ENCODE measurements at places on chromosomes 7 and 10.
A peak's percentile ranks its signal among the peaks of the same experiment; 100 is the strongest.

GRCh38 chr10:12459340-12459739 is 110.0 kb downstream of the CAMK1D start:
- H3K4me1 ChIP-seq: no peaks in the 10 kb centered on the region
- H3K27ac ChIP-seq: no peak overlapping the region
- H3K4me3 ChIP-seq: no peak overlapping the region
- no peak for DNase-seq
- no peaks in the 10 kb centered on the region for H3K27me3 ChIP-seq
- H3K36me3 ChIP-seq: no peaks in the 10 kb centered on the region

GRCh38 chr7:87152897-87153641 is 816 bp downstream of the DMTF1 start:
- DNase-seq: peak; percentile 38
- no peaks in the 10 kb centered on the region for H3K27me3 ChIP-seq
- no peaks in the 10 kb centered on the region for H3K36me3 ChIP-seq
- H3K27ac ChIP-seq: peak overlapping the region; percentile 99

DNA sequence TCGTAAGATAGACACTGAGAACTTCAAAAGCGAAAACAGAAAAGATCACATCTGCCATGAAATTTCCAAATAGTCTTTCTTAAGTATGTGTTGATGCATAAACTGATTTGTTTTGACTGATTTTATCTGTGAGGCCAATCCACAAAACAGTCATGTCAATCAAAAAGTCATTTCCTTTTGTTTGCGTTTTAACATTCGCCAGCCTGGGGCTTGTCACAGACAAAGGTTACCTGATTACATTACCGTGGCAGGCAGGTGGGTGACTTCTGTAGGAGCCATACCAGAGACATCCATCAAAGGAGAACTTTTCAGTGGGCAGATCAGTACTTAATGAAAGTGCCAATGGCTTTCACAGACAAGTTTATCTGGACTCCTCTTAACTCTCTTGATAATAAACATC is 45.5 kb upstream of the BET1 start:
- H3K27ac ChIP-seq: no peak overlapping the region
- no peaks in the 10 kb centered on the region for H3K4me1 ChIP-seq
- H3K27me3 ChIP-seq: no peaks in the 10 kb centered on the region
- H3K4me3 ChIP-seq: no peak overlapping the region

- DNase-seq: no peak
- no peak overlapping the region for H3K27ac ChIP-seq
- H3K4me1 ChIP-seq: no peaks in the 10 kb centered on the region
- H3K4me3 ChIP-seq: no peak overlapping the region
- no peaks in the 10 kb centered on the region for H3K27me3 ChIP-seq
- no peaks in the 10 kb centered on the region for H3K36me3 ChIP-seq
Observed at GRCh38 chr10:35232527-35232926, 103.8 kb upstream of the CCNY start.

- H3K4me1 ChIP-seq: peaks cover 7% of the 10 kb centered on the region
- peaks cover 15% of the 10 kb centered on the region for H3K36me3 ChIP-seq
- no peak overlapping the region for H3K27ac ChIP-seq
Observed at GRCh38 chr7:111730476-111731300, 168.4 kb upstream of the IMMP2L start.

GRCh38 chr10:9508606-9509005 is 1454.1 kb downstream of the GATA3 start:
- no peaks in the 10 kb centered on the region for H3K4me1 ChIP-seq
- H3K27ac ChIP-seq: no peak overlapping the region
- H3K36me3 ChIP-seq: no peaks in the 10 kb centered on the region

DNA sequence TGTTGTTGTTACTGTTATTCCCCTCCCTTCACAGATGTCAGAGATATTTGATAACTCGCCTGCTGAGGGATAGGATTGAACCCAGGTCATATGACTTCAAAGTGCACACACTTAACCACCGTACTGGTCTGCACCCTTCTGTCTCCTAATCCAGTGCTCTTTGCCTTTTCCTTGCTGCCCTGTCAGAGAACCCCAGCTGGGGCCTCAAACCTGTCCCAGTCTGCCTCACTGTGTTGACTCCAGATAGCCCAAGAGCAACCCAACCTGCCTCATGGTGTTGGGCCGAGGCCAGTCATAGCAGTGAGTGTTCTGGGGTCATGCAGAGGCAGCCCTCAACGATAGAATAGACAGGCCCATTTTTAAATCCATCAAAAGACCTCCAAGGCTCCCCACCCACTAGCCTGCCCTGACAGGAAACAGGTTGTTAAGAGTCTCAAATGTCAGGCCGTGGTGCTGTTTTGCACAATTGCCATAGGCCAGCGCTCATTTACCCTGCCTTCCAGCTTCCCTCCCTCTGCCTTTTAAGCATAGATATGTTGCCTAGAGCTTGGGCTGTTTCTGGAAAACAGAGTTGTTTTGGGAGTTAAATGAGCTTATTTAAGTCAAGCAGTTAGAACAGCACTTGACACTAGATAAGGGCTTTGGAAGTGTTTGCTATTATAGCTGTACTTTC is 37.0 kb upstream of the PDCD4 start:
- H3K27ac ChIP-seq: peak overlapping the region; percentile 33
- H3K27me3 ChIP-seq: no peaks in the 10 kb centered on the region
- no peaks in the 10 kb centered on the region for H3K36me3 ChIP-seq

- no peak overlapping the region for H3K4me3 ChIP-seq
- DNase-seq: no peak
- no peak overlapping the region for H3K27ac ChIP-seq
Observed at GRCh38 chr7:112929421-112929820, 139.2 kb upstream of the TMEM168 start.

- no peak overlapping the region for H3K4me3 ChIP-seq
- no peak for DNase-seq
- H3K36me3 ChIP-seq: no peaks in the 10 kb centered on the region
- H3K27me3 ChIP-seq: no peaks in the 10 kb centered on the region
Observed at GRCh38 chr10:30607814-30608213, 21.7 kb downstream of the LYZL2 start.

GRCh38 chr7:74012842-74013249 is 15.1 kb upstream of the ELN start:
- H3K36me3 ChIP-seq: no peaks in the 10 kb centered on the region
- DNase-seq: peak; percentile 90
- H3K27me3 ChIP-seq: no peaks in the 10 kb centered on the region
- no peak overlapping the region for H3K4me3 ChIP-seq
- peak overlapping the region; percentile 83 for H3K27ac ChIP-seq
- peaks cover 55% of the 10 kb centered on the region for H3K4me1 ChIP-seq

DNA sequence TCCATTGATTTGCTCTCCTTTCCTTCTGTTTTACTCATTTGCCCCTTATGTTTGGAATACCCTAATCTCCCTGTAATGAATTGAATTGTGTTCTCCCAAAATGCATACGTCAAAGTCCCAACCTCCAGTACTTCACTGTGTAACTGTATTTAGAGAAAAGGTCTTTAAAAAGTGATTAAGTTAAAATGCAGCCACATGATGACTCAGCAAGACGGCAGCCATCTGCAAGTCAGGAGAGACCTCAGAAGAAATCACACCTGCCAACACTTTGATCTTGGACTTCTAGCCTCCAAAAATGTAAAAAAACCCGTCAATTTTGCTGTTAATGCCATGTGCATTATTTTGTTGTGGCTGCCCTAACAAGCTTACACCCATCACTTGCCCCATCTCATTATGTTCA is 85.3 kb upstream of the PCLO start:
- DNase-seq: no peak
- no peaks in the 10 kb centered on the region for H3K4me1 ChIP-seq
- H3K36me3 ChIP-seq: no peaks in the 10 kb centered on the region

- H3K36me3 ChIP-seq: no peaks in the 10 kb centered on the region
- no peak overlapping the region for H3K4me3 ChIP-seq
- H3K4me1 ChIP-seq: no peaks in the 10 kb centered on the region
- peaks cover 3% of the 10 kb centered on the region for H3K27me3 ChIP-seq
Observed at GRCh38 chr7:27345164-27345887, 102.7 kb downstream of the EVX1 start.

- H3K27ac ChIP-seq: peak overlapping the region; percentile 61
- H3K4me1 ChIP-seq: peaks cover 91% of the 10 kb centered on the region
- no peaks in the 10 kb centered on the region for H3K27me3 ChIP-seq
- H3K36me3 ChIP-seq: no peaks in the 10 kb centered on the region
- DNase-seq: no peak
Observed at GRCh38 chr7:117074378-117074777, 121.1 kb downstream of the ST7 start.

DNA sequence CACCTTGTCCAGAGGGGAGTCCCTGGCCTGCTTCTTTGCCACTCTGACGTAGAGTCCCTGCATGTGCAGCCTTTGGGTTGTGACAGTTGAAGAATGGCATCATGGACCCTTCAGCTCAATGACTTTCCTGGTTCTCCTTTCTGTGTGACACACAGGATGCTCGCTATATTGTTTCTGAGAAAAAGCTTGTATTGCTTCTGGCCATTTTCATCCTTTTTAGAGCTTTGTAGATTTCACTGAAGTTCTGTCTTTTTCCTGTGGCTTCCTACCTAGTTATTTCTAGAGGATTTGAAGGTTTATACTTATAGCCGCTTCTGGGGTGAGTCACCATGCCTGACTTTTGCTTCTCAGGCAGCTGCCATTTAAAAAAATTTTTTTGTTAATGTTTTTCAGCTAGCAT is 27.0 kb downstream of the SND1 start:
- H3K36me3 ChIP-seq: no peaks in the 10 kb centered on the region
- H3K27me3 ChIP-seq: no peaks in the 10 kb centered on the region
- H3K27ac ChIP-seq: no peak overlapping the region
- peaks cover 7% of the 10 kb centered on the region for H3K4me1 ChIP-seq
- DNase-seq: no peak

GRCh38 chr7:19114551-19114855 is 2.9 kb downstream of the TWIST1 start:
- H3K27ac ChIP-seq: no peak overlapping the region
- H3K4me1 ChIP-seq: peaks cover 20% of the 10 kb centered on the region
- H3K27me3 ChIP-seq: peaks cover 48% of the 10 kb centered on the region
- no peaks in the 10 kb centered on the region for H3K36me3 ChIP-seq
- H3K4me3 ChIP-seq: no peak overlapping the region

GRCh38 chr7:94228678-94229077 is 166.0 kb upstream of the COL1A2 start:
- DNase-seq: no peak
- no peaks in the 10 kb centered on the region for H3K27me3 ChIP-seq
- no peak overlapping the region for H3K4me3 ChIP-seq

GRCh38 chr10:72470666-72471065 is 115.9 kb upstream of the DNAJB12 start:
- no peak overlapping the region for H3K27ac ChIP-seq
- DNase-seq: no peak
- H3K4me3 ChIP-seq: no peak overlapping the region
- H3K27me3 ChIP-seq: no peaks in the 10 kb centered on the region
- H3K4me1 ChIP-seq: no peaks in the 10 kb centered on the region

- H3K36me3 ChIP-seq: peaks cover 16% of the 10 kb centered on the region
- H3K27ac ChIP-seq: no peak overlapping the region
- peaks cover 100% of the 10 kb centered on the region for H3K27me3 ChIP-seq
Observed at GRCh38 chr7:101164071-101164840, 1.1 kb downstream of the VGF start.

DNA sequence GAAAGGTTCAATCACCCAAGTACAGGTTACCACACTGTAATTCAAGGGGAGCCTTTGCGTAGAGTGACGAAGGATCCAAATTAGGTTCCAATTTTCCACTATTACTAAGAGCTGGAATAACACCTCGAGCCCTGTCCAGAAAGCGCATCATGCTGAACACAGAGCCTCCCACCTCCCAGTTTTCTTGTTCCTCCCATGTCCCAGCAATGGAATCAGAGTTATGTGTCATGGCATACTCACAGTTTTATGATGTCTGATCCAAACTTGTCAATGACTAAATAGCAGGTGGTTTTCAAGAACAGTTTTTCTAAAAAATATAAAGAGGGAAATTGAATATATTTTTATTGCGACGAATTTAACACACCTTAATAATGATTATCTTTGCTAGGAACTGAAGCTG is 50.6 kb downstream of the AOAH start:
- H3K4me1 ChIP-seq: no peaks in the 10 kb centered on the region
- DNase-seq: no peak
- no peak overlapping the region for H3K4me3 ChIP-seq
- H3K36me3 ChIP-seq: no peaks in the 10 kb centered on the region

DNA sequence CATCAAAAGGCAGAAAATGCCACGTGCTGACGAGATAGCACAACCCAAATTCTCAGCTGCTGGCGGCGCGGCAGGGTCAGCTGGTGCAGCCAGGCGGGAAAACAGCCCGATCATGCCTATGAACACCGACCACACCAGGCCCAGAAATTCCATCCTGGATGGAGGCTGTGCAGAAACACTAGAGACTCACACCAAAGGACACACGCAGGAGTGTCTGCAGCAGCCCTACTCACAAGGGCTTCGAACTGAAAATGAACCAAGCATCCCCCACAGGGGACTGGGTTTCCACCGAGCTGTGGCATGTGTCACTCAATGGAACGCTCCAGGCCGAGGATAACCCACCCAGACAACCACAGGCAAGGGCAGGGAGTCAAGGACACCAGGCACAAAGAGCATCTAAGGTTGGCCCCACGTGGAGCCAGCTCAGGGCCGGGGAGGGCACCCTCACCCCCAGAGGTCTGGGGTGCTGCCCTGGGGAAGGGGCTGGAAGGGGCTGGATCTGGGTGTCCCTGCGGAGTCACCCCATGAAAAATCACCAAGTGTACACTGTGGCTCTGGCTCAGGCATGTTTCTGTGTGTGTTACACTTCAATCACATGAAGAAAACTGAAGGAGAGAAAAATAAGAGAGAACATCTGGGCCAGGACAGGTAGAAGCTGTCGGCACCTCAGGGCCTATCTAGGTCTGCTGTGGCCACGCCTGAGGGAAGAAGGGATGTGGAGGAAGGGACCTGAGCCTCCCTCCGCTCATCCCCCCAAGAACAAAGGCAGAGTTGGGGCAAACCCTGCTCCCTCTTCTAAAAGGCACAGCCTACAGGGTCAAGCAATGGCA is 33.0 kb downstream of the RASGEF1A start:
- DNase-seq: peak; percentile 17
- no peaks in the 10 kb centered on the region for H3K36me3 ChIP-seq
- no peak overlapping the region for H3K27ac ChIP-seq
- peaks cover 45% of the 10 kb centered on the region for H3K27me3 ChIP-seq
- no peak overlapping the region for H3K4me3 ChIP-seq

DNA sequence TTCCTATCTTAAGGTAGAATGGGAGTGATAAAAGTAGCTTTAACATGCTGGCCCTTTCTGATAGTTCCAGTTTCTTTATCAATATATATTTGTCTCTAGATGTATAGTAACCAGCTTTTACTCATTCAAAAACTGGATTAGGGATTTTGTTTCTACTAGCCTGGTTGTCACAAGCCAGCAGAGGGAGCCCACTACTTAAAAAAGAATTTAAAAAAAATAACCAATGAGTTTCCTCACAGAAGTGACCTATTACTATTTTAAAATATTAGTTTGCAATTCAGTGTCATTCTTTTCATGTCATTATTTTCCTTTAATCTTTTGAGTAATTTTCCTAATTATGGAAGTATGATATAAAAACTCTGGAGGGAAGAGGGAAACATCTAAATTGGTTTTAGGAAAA is 142.1 kb downstream of the PHTF2 start:
- H3K36me3 ChIP-seq: peaks cover 14% of the 10 kb centered on the region
- no peaks in the 10 kb centered on the region for H3K27me3 ChIP-seq
- no peak overlapping the region for H3K4me3 ChIP-seq

DNA sequence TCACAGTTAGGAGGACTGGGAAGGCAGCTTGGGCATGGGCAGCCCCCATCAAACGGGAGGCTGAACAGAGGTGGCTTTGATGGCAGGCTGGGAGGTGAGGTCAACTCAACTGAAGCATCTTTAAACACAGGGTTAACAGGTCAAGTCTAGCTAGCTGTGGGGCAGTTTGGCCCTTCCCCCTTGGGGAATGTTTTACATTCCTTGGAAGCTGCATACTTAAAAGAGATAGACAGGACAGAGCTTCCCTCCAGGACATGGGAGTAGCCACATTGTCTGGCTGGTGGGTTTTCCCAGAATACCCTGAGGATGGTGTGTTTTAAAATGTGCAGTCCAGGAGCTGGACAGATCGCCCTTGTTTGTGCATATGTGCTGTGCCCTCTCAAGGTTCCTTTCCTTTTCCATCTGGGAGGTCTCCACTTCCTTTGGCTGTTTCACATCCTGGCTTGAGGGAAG is 6.8 kb upstream of the RASSF4 start:
- peaks cover 7% of the 10 kb centered on the region for H3K36me3 ChIP-seq
- H3K4me1 ChIP-seq: no peaks in the 10 kb centered on the region
- peak; percentile 13 for DNase-seq
